Hematopoietic multipotent progenitor cell treated with erythropoietin and hydrocortisone succinate and interleukin-3 and kit ligand, for 4 days (in vitro differentiated cells): ENCODE measurements at places on chromosomes 6 and 20.

DNA sequence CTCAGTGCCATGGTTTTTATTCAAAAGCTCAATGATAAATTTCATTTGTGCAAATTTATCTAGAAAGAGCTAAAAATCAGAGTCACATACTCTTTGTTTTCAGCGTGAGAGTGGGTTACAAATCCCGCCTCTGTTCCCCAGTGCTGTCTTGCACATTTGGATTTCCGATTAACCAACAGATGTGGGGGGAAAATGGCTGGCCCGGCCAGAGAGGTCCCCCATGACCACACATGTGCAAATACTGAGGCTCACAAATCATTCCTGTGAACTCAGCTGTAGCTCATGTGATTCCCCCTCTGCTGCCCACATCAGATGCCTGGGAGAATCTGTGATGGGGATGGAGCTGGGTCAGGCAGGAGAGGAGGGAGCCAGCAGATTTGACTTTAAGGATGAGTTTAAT lies 168.7 kb downstream of the PAX1 start:
- DNase-seq = no peak

GRCh38 chr6:8086755-8087306 lies 15.5 kb downstream of the EEF1E1 start:
- DNase-seq = no peak

DNA sequence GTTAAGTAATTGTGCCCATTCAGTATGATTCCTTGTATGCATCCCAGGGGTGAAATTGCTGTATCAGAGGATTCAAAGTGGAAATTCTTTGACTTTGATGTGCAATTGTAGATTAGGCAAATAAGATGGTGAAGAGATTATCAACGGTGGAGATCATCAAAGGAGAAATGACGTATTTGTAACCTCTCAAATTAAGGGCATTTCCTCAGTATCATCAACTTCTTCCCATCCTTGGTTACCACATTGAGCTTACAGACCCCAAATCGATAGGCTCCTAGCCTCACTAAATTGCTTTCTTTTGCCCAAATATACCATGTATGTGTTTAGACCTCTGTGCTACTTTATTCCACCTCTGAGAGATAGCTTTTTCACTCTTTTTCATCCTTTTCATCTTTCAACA lies 213.1 kb upstream of the ZFP64 start:
- no peak for DNase-seq

GRCh38 chr6:126372626-126373025 lies 32.7 kb downstream of the CENPW start:
- no peak for DNase-seq

DNA sequence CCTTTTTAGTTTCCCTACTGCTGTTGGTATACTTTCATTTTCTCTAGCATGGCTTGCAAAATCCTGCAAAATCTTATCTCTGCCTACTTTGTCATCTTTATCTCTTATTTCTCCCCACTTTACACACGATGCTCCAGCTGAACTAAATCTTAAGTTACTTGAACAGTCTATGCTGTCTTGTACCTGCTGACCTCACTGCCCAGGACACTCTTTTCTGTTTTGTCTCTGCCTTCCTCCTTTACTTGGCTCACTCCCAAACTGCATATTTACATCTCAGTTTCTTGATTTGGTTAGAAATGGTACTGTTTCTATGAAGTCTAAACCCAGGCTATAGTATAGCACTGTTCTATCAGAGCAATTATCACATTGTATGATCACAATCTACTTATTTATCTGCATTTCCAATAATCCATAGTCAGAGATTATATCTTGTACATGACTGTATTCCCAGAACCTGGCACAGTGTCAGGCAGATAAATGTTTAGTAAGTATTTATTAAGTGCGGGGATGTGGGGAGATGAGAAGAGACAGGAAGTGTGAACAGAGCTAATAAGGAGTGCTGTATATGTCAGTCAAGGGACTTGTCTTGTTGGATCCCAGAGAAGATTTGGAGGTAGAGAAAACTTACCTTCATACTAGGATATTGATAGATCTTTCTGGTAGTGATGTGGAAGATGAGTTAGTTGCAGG lies 57.6 kb downstream of the ADGRG6 start:
- DNase-seq = peak; percentile 26

DNA sequence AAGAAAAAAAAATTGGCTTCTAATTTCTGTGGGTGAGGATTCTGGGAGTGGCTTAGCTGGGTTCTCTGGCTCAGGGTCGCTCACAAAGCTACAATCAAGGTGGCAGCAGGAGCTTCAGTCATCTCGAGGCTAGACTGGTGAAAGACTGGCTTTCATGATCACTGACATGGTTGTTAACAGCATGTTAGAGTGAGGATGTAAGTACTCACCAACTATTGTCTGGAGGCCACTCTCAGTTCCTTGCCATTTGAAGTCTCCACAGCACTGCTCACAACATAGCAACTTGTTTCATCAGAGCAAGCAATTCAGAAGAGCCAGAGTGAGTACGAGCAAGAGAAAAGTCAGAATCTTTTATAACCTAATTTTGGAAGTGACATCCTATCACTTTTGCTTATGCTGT lies 145.7 kb upstream of the PRSS16 start:
- no peak for DNase-seq

- no peak for DNase-seq
Measured at GRCh38 chr20:58498470-58499068, 16.6 kb downstream of the APCDD1L start.

DNA sequence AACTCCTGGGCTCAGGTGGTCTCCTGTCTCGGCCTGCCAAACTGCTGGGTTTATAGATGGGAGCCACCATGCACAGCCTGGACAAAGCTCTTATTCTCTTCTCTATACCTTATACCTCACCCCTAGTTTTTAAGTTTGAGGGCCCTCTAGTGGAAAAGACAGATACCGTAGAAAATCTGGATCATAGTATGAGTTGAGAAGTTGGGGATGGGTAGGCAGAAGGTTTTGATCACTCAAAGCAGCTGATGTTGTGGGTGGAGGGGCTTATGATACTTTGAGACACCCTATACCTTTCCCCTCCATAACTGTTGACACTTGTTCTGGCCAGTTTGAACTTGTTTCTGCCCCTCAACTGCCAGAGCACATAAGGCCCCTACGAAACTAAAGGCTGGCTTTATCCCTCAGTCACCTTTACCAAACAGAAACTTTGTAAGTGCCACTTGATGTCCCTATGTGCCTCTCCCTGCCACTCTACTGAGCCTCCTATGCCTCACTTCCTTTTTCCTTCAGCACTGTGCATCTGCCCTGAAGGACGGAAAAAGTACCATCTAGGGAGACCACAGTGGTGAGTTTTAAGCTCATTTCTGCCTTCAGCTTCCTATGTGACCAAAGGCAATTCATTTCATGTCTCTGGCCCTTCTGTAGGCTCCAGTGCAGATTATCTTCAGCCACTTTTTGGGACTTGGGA lies 28.6 kb downstream of the RALY start:
- DNase-seq = peak; percentile 73

- DNase-seq = no peak
Measured at GRCh38 chr6:39585641-39586040, 139.6 kb downstream of the KIF6 start.

GRCh38 chr6:14860774-14861173 lies 385.1 kb upstream of the JARID2 start:
- DNase-seq = no peak

GRCh38 chr20:50246367-50247195 lies 56.0 kb downstream of the CEBPB start:
- no peak for DNase-seq

- no peak for DNase-seq
Measured at GRCh38 chr20:33014336-33015113, 7.0 kb downstream of the BPIFB2 start.

GRCh38 chr20:10670501-10671220 lies 3.1 kb downstream of the JAG1 start:
- DNase-seq = no peak

GRCh38 chr6:33904050-33904746 lies 100.4 kb upstream of the MLN start:
- peak; percentile 78 for DNase-seq

DNA sequence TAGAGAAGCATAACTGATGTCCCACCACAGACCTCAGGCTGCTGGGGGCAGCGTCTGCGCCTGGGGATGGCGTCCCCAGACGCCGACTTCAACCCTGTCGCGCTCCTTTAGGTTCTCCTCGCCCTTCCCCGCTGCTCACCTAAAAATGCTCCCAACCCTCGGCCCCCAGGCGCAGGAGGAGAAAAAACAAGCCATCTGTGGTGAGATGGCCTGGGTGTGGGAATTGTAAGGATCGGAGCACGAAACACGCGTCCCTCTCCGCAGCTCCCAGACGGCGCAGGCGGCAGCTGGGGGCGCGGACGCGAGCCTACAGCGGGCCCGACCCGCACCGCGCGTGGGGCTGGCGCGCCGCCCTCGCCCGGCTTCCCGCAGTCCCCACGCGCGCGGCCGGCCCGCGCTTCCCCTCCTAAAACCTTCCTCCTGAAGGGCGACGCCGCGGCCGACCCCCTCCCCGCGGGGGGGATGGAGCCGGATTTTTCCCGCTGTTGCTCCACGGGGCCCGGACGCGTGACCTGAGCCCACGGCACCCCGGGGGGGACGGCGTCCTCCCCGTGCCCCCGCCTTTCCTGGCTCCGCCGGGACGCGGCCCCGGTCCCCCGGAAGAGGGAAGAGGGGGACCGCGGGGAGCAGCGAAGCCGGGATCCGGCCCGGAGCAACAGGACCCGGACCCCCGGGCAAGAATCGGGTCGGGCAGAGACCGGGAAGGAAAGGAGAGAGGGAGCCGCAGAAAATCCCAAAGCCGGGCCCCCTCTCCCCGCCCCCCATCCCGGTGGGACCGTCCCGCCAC lies 611 bp downstream of the EPB41L2 start:
- peak; percentile 49 for DNase-seq

- DNase-seq = no peak
Measured at GRCh38 chr6:50071921-50072320, 22.2 kb upstream of the DEFB112 start.

GRCh38 chr6:56291302-56291917 lies 44.0 kb upstream of the COL21A1 start:
- DNase-seq = no peak

DNA sequence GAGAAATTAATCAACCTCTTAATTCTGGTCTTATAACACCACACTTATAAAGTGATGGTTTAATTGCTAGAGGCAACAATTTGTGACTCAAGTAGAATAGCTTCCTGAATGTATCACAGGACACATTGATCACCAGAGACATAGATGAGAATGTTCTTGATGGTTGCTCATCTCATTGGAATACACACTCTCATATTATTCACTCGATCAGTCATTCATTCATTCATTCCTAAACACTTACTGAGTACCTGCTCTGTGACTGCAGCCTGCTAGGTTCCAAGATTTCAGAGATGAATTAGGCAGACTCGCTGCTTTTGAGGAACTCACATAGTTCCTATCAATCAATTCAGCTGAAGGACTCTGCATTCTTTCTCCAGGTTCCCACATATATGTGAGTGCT lies 365.1 kb upstream of the SOX4 start:
- no peak for DNase-seq

- DNase-seq = no peak
Measured at GRCh38 chr6:134079406-134079921, 27.0 kb upstream of the SLC2A12 start.

GRCh38 chr20:47448429-47448828 lies 53.3 kb upstream of the NCOA3 start:
- no peak for DNase-seq

GRCh38 chr6:42404484-42404883 lies 47.2 kb downstream of the TRERF1 start:
- DNase-seq = peak; percentile 88
